ENCODE measurements at places on chromosomes 7 and 10.

DNA sequence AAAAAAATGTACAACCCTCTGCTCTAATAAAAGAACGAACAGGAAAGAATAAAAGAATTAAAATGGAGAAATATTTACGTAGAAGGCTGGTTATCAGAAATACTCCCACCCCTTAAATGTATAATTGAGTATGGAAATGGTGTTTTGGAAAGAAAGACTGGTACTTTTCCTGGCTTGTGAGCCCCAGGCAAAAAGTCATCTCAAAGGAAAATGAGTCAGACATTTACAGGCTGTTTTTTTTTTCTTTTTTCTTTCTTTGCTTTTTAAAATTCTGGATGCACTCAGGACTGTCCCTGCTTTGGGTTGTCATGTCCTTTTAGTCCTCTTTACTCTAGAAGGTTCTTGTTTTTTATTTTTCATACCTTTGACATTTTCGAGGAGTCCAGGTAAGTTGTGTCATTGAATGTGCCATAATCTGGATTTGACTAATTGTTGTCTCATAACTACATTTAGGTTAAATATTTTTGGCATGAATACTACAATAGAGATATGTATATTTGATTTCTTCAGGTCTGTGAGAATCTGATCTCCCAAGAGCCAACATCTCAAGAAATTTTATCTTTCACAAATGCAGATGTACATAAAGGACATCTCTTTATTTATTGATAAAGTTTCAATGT, 313.0 kb upstream of the GLI3 start:
- DNase-seq = no peak

DNA sequence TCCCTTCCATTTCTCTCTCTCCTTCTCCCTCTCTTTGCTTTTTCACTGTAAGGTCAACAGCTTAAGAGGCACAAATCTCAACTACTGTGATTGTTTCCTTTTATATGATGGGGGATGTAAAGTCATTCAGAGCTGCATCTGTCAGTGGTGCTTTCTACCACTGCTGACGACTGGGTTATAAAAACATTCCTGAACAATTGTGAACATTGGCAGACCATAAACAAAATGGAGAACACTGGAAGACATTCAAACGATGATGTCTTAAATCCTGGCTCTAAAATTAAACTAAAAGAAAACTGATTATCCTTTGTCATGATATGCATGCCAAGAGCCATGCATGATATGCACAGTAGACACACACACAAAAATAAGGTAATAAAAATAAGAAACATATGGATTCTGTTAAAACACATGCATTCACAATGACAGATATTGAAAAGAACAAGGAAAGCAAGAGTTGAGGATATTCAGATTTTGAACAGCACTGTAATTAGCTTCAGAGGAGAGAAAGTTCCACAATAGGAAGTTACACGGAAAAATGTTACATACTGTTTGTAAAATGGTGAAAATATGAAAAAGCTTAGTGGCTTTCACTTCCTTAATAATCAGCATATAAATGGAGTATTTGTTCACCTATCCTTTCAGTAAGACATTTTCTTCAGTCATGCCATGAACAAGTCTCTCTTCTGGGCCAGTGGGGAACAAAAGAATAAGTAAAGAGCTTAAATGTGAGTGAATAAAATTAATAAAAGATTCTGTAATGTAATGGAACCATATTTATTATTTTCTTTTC, 89.2 kb downstream of the RNLS start:
- DNase-seq = no peak

- DNase-seq = no peak
Measured at GRCh38 chr10:59265141-59265540, 88.7 kb downstream of the PHYHIPL start.

DNA sequence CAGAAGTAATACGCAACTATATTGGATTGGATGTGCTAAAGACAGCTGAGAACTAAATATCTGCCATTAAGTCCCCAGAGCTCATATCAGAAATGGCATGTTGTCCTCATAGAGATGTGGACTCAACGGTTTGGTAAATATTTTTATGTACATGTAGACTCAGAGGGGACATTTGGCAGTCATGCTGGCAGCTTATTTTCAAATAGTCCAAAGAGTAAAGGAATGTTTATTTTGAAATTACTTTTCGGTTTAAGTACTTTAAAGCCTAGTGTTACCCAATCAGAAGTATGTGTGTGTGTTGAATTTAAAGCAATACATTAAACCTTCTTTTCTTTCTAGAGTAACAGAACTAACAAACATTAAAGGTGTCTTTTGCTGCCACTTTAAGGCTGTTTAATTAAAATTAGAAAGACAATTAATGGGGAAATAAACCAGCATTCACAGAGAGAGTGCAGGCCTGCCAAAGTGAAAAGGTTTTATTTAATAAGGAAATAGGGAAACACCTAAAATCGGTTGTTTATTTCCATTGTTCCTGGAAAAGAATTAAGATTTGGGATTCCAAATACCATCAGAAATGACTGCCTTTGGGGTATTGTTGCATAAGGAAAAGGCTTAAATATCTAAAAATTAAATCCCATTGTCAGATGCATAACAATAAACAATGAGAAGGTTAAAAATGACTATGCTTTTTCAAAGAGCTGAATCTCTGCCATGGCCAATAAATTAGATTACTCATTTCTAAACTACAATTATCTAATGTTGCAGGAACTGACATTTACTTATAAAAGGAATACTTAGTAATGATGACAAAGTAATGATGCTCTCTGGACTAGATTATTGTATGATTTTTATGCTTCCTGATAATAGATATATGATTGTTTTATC, 113.4 kb upstream of the AHR start:
- no peak for DNase-seq

- no peak for DNase-seq
Measured at GRCh38 chr10:97169063-97169462, 16.7 kb downstream of the SLIT1 start.

- no peak for DNase-seq
Measured at GRCh38 chr7:43042302-43042701, 70.1 kb upstream of the HECW1 start.

Measured in suppressor macrophage treated with lipopolysaccharide for 1 hour (primary cell).